ENCODE measurements at places on chromosomes 16 and 17.

DNA sequence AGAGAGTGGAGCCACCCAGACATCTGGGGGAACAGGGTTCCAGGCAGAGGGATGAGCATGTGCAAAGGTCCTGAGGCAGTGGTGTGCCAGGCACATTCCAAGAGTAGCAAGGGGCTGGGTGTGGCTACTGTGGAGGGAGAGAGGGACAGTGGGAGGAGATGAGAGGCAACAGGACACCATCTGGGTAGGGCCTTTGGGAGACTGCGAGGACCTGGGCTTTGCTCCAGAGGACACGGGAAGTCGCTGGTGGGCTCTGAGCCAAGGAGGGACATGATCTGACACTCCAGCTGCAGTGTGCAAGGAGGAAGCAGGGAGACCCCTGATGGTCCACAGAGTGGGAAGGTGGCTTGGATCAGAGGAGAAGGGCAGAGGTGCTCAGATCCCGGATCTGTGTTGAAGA, 56.7 kb upstream of the MED9 start:
- DNase-seq = no peak

- DNase-seq = no peak
Measured at GRCh38 chr17:40344421-40345160, 19.9 kb downstream of the GJD3 start.

- no peak for DNase-seq
Measured at GRCh38 chr17:43014020-43014648, 7.5 kb downstream of the IFI35 start.

DNA sequence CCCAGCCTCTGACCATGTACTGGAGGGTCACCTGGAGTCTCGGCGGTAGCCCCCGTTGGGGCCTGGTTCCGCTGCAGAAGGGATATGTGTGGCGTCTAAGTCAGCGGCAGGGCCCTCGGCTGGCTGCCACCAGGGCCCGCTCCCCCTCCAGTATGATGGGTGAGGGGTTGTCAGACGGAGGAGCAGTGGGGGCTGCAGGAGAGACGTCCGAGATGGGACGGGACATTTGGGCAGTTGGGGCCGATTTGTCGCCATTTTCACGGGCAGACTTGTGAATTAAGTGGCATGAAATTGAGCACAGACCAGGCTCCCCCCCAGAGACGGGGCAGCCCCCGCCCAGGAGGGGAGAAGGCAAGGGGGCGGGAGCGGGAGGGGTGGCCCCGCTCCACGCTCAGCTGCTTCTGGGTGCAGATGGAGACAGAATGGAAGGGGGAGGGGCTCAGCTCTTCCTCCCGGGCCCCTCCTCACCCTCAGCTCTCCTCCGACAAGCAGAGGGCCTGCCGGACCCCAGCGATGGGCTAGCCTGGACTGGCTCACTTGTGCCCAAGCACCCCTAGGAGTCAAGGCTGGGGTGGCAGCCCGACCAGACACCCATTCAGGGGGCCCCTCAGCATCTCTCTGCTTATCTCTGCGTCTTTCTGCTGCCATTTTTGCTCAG, 52.7 kb upstream of the LHX1 start:
- DNase-seq = no peak

GRCh38 chr17:35171834-35172233, 22.4 kb downstream of the SLC35G3 start:
- DNase-seq = no peak

DNA sequence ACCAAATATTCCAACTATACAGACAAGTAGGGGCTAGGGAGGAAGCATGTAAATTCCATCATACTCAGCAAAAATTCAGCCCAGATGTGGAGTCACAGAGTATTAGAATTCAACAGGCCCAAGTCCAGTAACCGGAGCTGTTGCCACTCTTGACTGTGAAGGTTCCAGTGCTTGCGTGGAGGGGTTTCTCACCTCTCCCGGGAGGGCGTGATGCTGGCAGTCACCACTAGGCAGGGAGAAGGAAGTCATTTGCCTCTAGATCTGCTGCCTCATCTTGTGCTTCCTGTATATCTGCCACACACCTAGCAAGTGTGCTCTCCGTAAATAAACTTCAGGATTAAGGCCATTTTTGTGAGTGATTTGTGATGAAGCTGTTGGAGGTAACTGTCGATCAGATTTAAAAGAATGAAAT, 1.0 kb upstream of the CKLF start:
- peak; percentile 30 for DNase-seq

DNA sequence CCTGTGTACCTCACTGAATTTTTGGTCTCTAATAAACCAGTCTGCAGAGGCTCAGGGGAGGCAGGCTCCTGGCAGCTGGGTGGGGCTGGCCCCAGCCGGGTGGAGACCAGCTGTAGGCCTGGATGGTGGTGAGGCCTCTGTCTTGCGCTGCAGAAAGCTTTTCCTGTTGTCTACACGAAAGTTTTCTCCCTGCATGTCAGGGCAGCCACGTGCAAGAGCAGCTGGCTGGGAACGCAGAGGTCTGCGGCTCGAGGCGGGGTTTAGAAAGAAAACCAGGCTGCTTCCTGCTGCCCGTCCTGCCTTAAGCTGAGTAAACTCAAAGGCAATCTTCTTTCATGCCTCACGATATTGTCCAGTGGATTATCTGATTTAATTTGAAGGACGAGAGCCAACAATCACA, 2.4 kb downstream of the SERPINF1 start:
- no peak for DNase-seq

- DNase-seq = no peak
Measured at GRCh38 chr17:79340333-79341221, 266.0 kb downstream of the ENGASE start.

DNA sequence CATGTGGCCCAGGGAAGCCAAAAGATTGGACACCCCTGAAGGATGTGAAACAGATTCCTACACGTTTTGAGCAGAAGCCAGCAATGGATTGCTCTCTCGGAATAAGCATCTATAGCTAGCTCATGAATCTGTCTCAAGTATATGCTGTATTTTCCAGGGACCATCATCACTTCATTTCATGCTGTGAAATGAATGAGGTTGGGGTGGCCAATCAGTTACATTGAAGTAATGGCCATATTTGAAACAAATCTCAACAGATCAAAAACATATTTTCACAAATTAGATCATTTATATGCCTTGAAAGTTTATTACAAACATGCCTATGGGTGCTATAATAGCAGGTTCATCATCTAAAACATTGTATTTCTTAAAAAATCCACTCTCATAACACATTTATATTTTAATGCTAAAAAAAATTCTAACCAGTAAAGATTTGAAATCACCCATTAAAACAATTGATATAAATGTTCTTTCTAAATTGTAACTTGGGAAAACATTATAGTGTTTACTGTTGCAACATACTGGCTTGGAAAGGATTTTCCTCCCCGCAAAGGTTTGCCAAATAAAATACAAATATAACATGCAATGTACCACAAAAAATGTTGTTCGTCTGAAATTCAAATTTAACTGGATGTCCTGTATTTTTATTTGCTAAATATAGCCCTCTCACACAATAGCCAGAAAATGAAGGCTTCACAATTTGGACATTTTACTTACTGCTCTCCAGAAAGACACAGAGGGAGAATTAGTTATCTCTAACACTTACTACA, 743.6 kb downstream of the KCNJ2 start:
- no peak for DNase-seq

- peak; percentile 2 for DNase-seq
Measured at GRCh38 chr16:87278191-87279093, 38.8 kb downstream of the C16orf95 start.

DNA sequence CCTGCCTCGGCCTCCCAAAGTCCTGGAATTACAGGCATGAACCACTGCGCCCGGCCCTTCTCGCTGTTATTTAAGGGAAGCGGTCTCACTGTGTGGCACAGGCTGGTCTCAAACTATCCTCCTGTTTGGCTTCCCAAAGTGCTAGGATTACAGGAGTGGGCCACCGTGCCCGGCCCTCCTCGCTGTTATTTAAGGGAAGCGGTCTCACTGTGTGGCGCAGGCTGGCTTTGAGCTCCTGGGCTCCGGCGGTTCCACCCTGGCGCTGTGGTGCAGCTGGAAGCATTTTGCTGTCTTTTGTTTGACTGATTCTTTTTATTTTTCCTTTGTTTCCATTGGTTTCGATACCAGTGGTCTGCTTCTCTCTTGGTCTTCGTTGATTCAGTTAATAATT, 40.7 kb downstream of the FOXK2 start:
- DNase-seq = no peak

DNA sequence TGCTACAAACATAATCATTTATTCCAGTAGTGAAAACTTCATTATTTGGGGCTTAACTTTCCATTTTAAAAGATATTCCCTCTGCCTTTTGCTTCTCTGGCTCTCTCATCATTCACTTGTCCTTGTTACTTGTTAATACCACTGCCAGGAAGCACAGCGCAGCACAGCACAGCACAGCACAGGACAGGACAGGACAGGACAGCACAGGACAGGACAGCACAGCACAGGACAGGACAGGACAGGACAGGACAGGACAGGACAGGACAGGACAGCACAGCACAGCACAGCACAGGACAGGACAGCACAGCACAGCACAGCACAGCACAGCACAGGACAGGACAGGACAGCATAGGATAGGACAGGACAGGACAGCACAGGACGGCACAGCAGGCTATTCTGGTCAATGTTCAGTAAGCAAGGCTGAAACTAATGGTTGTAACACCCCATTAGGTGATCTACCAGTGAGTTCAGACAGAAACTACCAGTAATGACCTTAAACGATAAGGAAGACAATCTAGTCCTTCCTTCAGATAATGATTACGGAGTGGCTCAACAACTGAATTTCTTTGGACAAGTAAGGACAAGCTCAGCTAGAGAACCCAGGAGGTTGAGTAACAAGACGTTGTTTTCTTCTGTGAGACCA, 31.9 kb downstream of the COG1 start:
- DNase-seq = no peak

- no peak for DNase-seq
Measured at GRCh38 chr17:61139219-61139618, 260.4 kb upstream of the TBX2 start.

GRCh38 chr17:68288804-68289203, 2.1 kb downstream of the SLC16A6 start:
- DNase-seq = no peak

DNA sequence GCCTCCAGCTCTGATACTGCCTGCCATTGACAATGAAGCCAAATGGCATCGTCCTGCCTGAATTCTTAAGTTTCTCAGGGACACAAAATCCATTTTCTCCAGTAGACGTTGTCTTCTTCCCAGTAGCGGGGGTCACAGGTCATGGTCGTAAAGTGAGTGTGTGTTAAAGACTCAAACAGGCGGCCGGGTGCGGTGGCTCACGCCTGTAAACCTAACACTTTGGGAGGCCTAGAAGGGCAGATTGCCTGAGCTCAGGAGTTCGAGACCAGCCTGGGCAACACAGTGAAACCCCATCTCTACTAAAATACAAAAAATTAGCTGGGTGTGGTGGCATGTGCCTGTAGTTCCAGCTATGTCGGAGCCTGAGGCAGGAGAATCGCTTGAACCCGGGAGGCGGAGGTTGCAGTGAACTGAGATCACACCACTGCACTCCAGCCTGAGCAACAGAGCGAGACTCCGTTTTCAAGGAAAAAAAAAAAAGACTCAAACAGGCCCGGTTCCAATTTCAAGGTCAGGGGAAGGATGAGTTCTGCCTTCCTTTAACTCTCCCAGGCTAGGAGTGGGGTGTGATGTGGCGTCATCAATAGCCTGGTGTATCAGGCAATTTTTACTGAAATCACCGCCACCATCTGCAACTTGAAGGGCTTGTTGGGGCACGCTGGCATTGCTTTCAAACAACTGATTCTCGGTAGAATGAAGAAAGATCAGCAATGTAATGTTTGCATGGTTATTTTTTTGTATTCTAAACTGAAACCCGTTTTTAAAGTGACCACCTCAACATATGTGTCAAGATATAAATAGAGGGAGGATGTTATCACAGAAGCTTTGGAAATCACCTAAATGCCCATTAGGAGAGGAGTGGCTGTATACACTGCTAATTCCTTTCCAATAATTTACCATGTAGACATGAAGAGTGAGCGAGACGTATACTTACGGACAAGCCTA, 91.0 kb downstream of the WSCD1 start:
- DNase-seq = no peak

- DNase-seq = peak; percentile 13
Measured at GRCh38 chr17:55852734-55853133, 101.9 kb downstream of the PCTP start.

DNA sequence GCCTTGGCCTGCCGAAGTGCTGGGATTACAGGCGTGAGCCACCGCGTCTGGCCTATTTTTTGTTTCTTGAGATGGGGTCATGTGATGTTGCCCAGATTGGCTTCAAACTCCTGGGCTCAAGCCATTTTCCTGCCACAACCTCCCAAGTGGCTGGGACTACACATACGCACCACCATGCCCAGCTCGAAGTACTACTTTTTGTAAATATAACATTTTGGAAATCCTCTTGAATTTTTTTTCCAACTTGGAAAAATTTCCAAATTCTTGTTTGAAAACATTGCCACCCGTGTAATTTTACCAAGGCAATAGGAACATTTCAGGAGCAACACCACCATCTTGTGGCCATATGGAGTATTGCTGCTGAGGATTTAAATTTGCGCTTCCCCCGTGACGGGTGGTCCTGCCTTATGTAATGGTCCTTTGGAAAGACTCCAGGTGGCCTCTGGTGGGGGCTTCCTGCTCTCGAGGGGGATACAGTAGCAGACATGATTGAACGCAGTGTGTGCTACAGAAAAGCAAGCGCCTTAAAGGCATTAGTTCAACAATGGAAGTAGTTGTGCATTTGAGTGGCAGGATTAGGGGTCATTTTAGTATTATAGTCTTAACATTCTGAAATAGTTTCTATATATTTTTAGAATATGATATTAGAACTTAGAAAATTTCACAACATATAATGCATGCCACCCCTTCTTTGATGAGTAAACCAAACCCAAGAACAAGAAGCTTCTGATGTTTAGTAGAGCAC, 8.0 kb downstream of the FLYWCH1 start:
- peak; percentile 30 for DNase-seq

DNA sequence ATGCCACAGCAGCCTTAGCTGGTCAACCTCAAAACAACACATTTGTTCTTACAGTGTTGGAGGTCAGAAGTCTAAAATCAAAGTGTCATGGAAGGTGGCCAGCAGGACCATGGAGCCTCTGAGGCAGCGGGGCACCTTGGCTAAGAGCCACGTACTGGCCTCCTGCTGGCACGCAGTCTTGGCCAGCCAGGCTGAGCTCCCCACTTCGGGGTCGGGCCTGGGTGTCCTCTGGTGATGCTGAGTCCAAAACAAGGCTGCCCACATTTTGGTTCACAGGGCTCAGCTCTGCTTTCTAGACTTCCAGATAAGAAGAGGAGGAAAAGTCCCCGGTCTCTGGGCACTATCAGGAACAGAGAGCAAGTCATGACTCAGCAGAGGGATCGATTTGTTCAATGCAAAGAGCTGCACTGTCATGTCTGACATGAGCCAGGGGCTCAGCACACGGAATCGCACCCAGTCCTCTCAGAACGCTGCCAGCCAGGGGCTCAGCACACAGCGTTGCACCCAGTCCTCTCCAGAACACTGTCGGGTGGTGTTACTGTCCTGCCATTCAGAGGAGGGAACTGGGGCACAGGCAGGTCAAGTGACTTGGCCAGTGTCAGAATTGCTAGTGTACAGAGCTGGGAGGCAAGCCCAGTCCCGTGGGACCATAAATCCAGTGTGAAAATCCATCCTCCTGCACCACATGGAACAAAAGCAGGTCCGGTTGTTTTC, 2.5 kb downstream of the LGALS9 start:
- DNase-seq = no peak
